NCI-H2081 treated with DMSO at 0.1 percent for 48 hours (cell line): ENCODE measurements at places on chromosomes 12 and 14.

DNA sequence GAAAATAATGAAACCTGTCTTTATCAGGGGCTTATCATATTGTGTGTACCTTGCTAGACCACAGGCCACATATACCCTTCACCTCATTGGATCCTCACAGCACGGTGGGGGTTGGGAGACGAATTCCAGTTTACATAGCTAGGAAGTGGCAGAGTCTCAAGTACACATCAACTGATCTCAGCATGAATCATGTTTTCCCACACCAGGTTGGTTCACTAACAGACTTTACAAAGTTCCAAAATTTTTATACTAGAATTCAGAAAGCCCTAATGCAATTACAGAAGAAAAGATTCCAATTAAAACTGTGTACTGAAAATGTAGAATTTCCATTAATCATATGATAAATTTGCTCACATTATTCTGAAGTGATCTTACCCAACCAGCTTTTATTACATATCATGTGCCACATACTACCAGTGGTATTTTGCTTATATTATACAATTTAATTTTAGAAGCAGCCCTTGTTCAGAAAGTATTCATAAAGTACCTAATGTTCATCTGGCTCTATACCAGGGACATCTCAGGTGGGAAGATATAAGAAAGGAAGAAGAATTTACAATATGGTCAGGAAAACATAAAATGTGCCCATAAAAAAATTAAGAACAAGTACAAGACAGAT is 196.2 kb downstream of the ITPR2 start:
- no peak for DNase-seq

- no peak for DNase-seq
These were observed 37.1 kb downstream of the CMKLR1 start for GRCh38 chr12:108302016-108302402.

- no peak for DNase-seq
These were observed 91.9 kb upstream of the LMNTD1 start for GRCh38 chr12:25644979-25645378.

DNA sequence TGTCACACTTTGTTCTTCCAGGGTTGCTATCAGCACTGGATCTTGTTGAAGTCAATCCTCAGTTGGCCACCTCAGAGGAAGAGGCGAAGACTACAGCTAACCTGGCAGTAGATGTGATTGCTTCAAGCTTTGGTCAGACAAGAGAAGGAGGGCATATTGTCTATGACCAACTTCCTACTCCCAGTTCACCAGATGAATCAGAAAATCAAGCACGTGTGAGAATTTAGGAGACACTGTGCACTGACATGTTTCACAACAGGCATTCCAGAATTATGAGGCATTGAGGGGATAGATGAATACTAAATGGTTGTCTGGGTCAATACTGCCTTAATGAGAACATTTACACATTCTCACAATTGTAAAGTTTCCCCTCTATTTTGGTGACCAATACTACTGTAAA is 23.7 kb downstream of the VTI1B start:
- no peak for DNase-seq

- DNase-seq: no peak
These were observed 17.6 kb upstream of the PLEKHH1 start for GRCh38 chr14:67515386-67516079.

DNA sequence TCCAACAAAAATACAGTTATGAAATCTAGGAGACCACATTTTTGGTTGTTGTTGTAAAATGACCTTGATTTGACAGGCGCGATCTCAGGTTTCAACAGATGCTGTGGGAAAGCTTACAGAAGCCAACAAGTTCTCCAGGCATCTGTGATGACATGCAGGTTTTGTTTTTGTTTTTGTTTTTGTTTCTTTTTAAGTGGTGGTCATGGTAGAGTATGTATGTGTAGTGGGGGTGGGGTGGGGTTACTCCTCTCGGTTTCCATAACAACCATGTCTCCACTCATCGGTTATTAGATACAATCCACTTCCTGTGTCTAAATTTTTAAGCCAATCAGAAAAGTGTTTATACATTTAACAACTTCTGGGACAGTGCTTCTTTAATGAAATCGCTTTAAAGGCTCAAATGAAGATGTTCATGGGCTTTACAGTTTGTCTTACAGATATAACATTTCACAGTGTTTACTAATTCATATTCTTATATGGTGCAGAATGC is 199.9 kb upstream of the FOXN3 start:
- no peak for DNase-seq

DNA sequence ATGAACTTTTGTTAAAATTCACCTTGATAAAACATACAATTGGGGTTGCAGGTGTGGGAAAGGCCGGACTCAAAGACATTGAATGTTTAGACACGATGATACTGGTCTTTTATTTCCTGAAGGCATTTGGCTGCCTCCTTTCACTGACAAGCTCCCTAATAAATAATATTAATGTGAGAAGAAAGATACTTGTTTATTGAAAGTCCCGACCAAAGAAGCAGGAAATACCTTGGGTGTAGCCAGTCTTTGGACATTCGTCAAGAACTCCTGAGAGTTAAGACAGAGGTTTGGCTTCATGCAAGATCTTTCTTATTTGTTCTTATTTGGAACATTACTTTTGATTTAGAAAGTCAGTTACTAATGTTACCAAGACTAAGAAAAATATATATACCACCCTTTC is 1133.8 kb upstream of the SEL1L start:
- DNase-seq: no peak

DNA sequence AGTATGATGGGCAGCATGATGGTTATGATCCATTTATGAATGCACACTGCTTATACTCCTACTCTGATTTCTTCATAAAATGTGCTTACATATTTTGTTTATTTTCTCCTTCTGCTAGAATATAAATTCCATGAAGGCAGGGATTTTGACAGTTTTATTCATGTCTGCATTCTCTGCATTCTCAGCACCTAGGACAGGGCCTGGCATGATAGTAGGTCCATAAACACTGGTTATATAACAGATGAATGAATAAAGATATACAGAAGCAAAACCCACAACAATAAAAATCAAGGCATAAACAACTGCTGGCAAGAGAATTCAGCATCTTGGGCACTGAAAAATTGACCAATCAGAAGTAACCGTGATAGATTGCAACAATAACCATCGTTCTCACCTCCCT is 115.4 kb downstream of the WIF1 start:
- DNase-seq: no peak

- no peak for DNase-seq
These were observed 62.7 kb downstream of the TESC start for GRCh38 chr12:117036547-117036946.

DNA sequence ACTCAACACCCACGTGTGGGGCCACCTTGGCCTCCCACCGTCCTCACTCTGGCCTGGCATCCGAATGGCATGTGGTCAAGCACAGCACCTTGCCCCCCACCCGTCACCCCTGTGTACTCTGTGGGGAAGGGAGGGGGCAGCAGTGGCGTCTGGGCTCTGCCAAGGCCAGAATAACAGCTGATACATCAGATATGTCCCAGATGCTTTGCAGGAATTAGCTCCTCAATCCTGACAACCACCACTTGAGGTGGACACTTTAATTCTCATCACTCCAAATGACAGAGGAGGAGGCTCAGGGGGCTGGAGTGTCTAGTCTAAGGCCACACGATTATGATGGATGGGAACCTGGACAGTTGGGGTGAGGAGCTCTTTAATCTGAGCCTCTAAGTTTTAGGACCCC is 1.7 kb upstream of the KRT80 start:
- DNase-seq: no peak

- no peak for DNase-seq
These were observed 295.4 kb downstream of the RPAP3 start for GRCh38 chr12:47410383-47410782.

GRCh38 chr12:2735432-2735831 is 59.3 kb upstream of the FKBP4 start:
- no peak for DNase-seq
